Upper lobe of left lung (tissue), 6 donors: ENCODE measurements at places on chromosomes 2 and 18. TPM values are rescaled to one million over a fixed set of nuclear protein-coding genes. Genes with fewer than 3 reads are reported as not detected.

Gene REG1B
- total RNA-seq = not detected

Gene CAPN14
- 0.11 TPM for total RNA-seq

Gene PRKAG3
- total RNA-seq = not detected

Gene CYP26B1
- not detected for total RNA-seq

Gene LRATD1
- total RNA-seq = 3.1 TPM

Gene LONRF2
- total RNA-seq = 7.9 TPM

Gene GKN1
- total RNA-seq = not detected

Gene GMPPA
- total RNA-seq = 23.1 TPM

Gene FAM110C
- 4.8 TPM for total RNA-seq

Gene IL36A
- total RNA-seq = not detected

Gene TEKT4
- 5.2 TPM for total RNA-seq

Gene HOXD8
- total RNA-seq = 0.74 TPM

Gene KRTCAP3
- total RNA-seq = 29.5 TPM

Gene FTCDNL1
- total RNA-seq = 3.1 TPM

Gene SLC19A3
- 23.7 TPM for total RNA-seq

Gene DOK6
- total RNA-seq = 0.89 TPM

Gene FSHR
- not detected for total RNA-seq

Gene CGREF1
- total RNA-seq = not detected

Gene UGT1A4
- 0.30 TPM for total RNA-seq

Gene PLCD4
- total RNA-seq = not detected

Gene CCL20
- 8.6 TPM for total RNA-seq

Gene RNF144A
- 20.7 TPM for total RNA-seq

Gene RRM2
- 2.1 TPM for total RNA-seq

Gene IL37
- not detected for total RNA-seq

Gene MPP4
- 0.13 TPM for total RNA-seq

Gene KCNS3
- 99.0 TPM for total RNA-seq

Gene SLC5A7
- not detected for total RNA-seq

Gene CAPG
- 194 TPM for total RNA-seq

Gene IL36RN
- total RNA-seq = not detected

Gene EGR4
- total RNA-seq = 0.10 TPM
